ENCODE measurements at places on chromosomes 6 and 20. TPM values are rescaled to one million over a fixed set of nuclear protein-coding genes. Genes with fewer than 3 reads are reported as not detected.
A peak's percentile ranks its signal among the peaks of the same experiment; 100 is the strongest.

DNA sequence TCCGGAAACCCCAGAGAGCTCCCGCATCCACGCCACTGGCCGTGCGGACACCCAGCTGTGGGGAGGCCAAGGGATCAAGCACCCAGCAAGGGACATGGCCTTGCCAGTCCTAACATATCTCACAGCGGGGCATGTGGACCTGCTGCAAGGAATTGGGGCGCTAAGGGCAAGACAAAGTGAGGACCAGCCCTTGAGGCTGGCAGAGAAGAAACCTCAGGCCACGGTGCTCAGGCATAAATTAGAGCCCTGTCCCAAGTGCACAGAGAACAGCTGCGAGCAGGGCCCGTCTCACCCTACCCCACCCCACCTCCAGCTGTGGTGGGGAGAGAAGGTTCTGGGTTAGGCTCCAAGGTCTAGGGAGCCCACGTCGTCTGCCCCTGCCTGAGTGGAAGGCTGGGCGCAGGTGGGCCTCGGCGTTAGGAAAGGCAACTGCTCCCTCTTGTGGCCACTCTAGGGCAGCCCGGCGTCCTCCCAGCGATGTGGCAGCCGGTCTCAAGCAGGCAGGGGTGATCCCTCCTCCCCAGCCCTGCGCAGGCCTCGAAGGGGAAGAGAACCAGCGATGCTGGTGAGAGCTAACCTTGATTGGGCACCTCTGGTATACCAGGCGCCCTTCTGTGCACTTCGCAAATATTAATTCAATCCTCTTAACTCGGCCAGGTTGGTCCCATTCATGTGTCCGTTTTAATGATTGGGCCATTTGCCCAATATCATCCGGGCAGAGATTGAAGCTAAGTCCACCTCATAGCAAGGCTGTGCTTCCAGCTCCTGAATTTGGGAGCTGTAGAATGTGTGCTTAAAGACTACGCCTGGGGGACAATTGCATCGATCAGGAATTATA lies 235.8 kb downstream of the NFATC2 start:
- DNase-seq: peak; percentile 77

DNA sequence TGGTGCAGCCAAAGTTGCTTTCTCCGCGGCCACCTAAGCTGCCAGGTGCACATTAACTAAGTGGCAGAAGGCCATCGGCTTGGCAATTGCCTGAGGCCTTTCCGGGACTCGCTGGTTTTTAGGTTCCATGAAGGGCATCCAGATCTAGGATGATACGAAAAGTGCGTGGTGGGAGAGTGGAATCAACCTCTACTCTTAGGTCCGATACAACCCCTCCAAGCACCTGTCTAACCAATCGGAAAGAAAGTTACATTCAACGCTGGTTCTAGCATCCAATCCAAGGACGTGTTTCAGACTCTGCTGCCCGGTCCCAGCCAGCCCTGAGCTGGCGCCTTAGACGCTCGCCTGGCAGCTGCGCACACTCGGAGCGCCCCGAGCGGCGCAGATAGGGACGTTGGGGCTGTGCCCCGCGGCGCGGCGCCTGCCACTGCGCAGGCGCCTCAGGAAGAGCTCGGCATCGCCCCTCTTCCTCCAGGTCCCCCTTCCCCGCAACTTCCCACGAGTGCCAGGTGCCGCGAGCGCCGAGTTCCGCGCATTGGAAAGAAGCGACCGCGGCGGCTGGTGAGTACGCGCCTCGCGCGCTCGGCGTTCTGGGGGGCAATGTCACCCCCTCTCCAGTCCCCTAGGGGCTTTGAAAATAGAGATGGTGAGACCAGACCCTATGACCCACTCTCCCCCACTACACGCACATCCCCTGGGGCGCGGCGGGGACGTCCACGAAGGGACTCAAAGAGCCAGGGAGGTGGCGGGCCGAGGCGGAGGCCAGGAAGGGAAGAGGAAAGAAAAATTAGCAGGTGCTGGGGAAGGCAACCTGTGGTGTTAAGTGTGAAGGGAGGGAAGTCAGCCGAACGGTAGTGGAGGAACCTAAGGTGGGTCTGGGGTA lies at the start of gene ENPP4:
Gene ENPP4, plus strand, starts transcription at position 361 of the 883 bp plus-strand sequence. CDS start 9,595 bp downstream, outside the sequence.
- DNase-seq: peak; percentile 94

- no peak for DNase-seq
Observed at GRCh38 chr6:107590378-107590777, 100.5 kb downstream of the SOBP start.

- DNase-seq: no peak
Observed at GRCh38 chr20:6070829-6071695, 17.2 kb upstream of the LRRN4 start.

GRCh38 chr20:18276821-18277220 lies 11.5 kb upstream of the ZNF133 start:
- DNase-seq: peak; percentile 71

- DNase-seq: no peak
Observed at GRCh38 chr6:6722195-6722594, 133.7 kb downstream of the LY86 start.

GRCh38 chr6:78093906-78094305 lies 441.1 kb downstream of the MEI4 start:
- DNase-seq: no peak

GRCh38 chr6:9982215-9982614 lies 432.7 kb downstream of the TFAP2A start:
- DNase-seq: no peak

Gene ETV7
- total RNA-seq: 2.5 TPM

Gene PTPRK
- 209 TPM for total RNA-seq

Gene TOX2
- total RNA-seq: 4.5 TPM

Gene ARMC12
- 1.1 TPM for total RNA-seq

Gene PCSK2
- total RNA-seq: 2.6 TPM

Gene GPR6
- total RNA-seq: not detected

Gene ASXL1
- 48.0 TPM for total RNA-seq
